SW480 (cell line): ENCODE measurements at places on chromosomes 7 and 10.
A peak's percentile ranks its signal among the peaks of the same experiment; 100 is the strongest.

DNA sequence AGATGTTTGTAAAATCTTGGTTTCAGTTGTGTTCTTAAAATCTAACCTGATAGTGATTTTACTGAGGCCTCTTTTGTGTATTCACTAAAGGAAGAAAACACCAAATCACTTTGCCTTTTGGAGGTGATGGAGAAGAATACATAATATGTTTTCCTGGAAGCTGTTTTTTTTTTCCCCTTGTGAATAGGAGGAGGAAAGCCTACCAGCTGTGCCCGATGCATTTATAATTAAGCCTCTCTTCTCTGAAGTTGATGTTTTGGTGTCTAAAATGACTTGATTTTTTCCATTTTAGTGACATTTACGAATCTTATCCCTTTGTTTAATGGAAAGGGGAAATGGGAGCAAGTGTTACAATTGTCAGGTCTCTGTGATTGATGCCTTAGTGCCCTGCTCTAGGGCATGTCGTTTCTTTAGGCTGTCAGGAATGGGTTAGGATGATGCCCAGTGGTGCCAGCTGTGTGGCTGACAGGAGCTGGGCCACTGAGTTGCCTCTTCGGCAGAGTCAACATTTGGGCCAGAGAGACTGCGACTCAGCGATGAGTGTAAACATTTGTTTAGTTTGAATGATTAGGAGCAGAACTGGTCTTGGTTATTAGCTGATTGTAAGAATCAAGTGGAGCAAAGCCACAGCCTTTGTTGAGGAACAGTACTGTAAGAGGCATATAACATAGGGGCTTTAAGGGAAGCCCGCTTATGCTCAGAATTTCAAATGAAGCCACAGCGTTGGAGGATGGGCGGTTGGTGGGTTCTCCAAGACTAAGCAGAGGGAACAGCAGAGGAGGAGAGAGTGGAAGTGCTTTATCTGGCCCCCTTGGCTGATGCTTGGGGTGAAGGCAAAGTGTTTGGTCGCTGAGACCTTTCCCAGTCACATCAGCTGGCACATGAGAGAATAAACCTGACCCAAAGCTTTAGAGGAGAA lies 81.6 kb downstream of the CDK14 start:
- DNase-seq = no peak

GRCh38 chr10:18312374-18313139 lies 172.3 kb downstream of the CACNB2 start:
- DNase-seq = peak; percentile 54

DNA sequence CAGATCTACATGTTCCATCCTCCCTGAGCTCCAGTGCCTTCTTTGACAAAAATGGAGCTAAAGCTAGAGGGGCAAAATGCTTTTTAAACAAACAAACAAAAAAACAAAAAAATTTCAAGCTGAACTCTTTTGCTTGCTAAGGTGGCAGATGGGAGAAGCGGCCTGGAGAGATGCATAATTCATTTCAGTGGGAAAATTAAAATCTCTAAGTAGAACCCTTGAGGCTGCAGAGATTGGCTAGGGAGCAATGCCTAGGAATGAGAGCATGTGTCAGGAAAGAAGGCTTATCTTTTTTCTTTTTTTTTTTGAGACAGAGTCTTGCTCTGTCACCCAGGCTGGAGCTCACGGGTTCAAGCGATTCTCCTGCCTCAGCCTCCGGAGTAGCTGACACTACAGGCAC lies 46.4 kb upstream of the SAMD8 start:
- no peak for DNase-seq

DNA sequence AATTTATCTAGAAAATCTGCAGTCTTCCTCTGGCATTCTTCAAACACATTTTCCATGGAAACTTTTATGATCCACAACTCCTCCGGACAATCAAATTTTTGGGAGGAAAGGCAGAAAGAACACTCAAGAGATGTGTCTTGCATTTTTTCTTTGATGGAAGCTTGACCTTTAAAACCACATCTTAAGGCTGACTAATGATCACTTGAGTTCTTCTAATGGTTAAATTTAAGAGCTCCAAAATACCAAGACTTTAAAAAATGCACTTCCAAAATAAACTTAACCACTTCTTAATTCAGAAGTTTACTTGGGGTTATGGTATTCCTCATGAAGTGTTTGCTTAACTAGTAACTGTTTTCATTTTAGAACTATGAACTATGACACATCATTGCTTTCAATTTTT lies 43.3 kb downstream of the ETV1 start:
- no peak for DNase-seq

- no peak for DNase-seq
Measured at GRCh38 chr7:70566671-70567070, 565.3 kb upstream of the GALNT17 start.
